GOT3 (cell line): ENCODE measurements at places on chromosomes 16 and 17.
A peak's percentile ranks its signal among the peaks of the same experiment; 100 is the strongest.

DNA sequence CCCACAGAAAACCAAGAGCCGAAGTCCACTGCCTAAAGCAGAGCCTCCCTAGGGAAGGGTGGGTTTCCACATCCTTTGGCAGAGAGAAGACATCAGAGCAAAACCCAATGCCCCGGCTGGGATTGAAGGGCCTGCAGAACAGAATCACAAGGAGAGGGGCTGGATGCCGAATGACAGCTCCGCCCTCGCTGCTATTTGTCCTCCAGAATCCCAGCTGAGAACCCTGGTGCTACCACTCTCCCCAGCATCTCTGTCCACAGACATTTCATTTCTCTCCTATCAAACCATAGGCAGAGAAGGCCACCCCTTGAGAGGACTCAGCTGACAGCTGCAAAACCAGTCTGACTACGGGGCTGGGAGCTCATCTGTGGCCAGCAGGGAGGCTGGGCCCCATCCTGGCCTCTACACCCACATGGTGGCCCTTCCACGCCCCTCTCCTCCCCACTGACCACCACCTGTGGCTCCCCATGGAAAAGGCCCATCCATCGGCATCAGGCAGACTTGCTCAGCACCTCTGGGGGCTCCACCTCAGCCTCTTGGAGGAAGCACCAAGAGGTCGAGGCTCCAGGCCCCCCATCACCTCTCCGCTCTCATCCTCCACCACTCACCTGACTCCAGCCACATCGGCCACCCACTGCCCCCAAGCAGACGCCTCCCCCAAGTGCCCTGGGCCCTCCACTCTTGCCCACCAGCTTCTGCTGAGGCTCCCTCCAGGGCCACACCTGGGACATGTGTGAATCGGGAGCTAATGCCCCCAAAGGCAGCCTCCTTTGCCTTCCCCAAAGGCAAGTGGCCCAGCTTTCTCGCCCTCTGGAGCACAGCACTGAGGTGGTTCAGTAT lies 288.5 kb downstream of the C16orf95 start:
- no peak for DNase-seq

- DNase-seq = no peak
Measured at GRCh38 chr17:72691017-72691416, 401.5 kb downstream of the SLC39A11 start.

DNA sequence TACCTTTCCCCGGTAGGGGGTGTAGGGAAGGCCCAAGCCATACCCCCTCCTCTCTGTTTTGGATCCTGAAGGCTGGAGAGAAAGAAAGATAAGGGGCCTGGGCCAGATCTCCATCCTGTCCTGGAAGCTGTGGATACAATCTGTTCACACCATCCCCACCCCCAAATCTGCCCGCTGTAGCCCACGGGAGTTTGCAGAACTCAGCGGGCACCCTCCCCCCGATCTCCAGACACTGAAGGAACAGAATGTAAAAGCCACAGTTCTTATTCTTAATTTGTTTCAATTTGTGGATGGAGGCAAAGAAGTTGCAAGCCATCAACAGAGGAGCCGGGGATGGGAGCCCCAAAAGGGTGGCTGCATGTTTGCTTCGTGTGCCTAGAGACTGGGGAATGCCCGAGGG lies 27.2 kb downstream of the GJD3 start:
- no peak for DNase-seq

DNA sequence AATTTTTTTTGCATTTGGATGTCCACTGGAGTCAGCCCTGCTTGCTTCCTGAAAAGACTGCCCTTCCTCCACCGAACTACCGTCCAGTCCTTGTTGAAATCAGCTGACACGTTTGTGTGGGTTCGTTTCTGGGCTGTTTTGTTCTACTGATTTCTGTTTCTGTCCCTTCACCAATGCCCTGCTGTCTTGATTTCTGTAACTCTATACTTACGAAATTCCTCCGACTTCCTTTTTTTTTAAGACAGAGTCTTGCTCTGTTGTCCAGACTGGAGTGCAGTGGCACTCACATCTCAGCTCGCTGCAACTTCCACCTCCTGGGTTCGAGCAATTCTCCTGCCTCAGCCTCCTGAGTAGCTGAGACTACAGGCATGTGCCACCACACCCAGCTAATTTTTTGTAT lies 8.4 kb upstream of the GAA start:
- DNase-seq = no peak

DNA sequence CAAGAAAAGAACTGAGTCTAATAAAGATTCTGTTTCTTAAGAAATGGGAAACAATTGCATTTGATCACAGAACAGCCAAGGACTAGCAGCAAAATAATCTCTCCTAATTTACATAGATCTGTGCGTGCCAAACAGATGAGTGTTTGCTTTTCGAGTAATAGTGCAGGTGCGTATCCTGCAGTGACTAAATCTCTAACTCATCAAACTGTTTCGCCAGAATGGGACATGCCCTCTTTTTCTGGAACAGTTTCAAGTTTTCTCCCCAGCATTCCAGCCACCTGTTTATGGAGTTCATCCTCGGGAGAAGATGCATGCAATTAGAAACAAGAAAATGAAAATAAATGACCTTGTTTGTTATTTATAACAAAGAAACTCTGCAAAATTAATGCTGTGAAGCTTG lies 5.7 kb upstream of the TOX3 start:
- no peak for DNase-seq

DNA sequence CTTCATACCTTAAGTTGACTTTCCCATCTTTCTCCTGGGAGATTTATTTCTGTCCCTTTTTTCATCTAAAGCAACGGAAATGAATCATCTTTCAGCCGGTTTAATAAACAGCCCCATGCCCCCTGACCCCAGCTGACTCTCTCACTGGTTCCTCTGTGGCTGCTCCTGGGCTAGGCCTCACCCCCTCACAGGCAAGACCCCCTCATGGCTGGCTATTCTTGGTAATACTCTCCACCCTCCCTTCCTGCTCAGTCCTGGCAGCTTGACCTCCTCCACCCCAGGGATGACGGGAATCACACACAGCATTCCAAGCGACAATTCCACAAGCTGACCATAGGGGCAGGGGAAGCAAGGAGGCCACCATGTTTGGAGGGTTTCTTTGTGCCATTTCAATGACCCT lies 1.5 kb upstream of the ADAP2 start:
- no peak for DNase-seq

- DNase-seq = no peak
Measured at GRCh38 chr16:21283521-21284289, 5.6 kb upstream of the CRYM start.

GRCh38 chr17:77473615-77474226 lies 333.0 kb downstream of the SEC14L1 start:
- DNase-seq = no peak

- no peak for DNase-seq
Measured at GRCh38 chr17:39996162-39996561, 15.6 kb downstream of the PSMD3 start.

DNA sequence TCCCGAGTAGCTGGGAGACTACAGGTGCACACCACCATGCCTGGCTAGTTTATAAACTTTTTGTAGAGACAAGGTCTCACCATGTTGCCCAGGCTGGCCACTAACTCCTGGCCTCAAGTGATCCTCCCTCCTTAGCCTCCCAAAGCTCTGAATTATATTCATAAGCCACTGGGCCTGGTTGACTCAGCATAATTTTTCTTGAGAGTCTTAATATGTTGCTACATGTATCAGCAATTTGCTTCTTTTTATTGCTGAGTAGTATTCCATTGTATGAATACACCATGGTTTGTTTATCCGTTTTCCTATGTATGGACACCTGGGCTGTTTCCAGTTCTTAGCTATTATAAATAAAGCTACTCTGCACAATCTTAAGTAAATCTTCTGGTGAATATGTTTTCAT lies 42.4 kb upstream of the NSRP1 start:
- DNase-seq = no peak

DNA sequence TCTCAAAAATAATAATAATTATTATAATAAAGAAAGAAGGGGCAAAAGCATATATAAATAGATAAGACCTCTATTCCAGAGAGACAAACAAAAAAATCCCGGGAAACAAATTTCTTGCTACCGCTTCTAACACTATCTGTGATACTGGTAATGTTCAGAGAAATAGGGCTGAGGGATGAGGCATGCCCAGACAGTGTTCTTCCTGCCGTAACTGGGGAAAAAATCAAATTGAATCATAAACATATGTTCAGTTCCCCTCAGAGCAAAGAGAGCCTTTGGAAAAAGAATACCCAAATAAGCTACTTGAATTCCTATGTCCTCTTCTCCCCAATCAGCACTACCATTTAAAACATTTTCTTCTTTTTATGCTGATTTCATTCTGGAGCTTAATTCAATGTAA lies 688.0 kb downstream of the KCNJ2 start:
- no peak for DNase-seq

DNA sequence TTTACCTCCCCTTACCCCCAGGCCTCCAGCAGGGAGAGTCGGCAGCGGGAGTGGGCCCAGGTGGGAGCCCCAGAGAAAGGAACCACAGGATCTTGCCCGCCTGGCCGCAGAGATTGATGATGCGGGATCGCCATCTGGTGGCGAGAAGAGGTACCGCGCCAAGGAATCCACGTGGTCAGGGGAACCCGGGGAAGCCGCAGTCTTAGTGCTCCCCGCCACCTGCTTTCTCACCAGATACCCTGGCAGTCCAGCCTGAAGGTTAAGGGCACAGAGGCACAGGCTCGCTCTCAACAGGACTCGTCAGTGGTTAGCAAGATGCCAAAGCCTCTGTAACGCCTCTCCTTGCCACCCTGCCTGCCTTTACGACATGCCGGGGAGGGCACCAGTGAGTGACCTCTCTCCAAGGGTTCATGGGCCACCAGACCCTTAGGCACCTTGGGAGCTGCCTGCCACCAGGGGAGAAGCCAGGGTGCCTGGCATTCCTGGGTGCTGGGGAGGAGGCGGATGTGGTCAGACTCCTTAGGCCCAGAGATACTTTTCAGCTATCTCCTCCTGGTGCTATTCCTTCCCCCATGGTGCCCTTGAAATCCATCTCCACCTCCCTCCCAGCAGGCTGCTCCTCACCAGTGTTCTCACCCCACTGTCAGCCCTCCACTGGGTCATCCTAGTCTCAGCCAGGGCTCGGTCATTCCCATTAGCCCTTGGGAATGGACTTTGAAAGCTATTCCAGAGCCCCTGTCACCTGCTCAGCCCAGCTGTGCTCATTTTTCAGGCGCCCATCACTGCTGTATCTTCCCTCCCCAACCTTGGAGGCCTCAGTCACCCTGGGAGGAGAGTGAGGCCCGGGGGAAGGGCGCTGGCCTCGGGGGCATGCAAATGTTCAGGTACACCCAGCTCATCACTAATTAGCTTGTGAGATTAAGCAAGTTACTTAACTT lies 5.5 kb upstream of the RHBDF2 start:
- DNase-seq = peak; percentile 51

DNA sequence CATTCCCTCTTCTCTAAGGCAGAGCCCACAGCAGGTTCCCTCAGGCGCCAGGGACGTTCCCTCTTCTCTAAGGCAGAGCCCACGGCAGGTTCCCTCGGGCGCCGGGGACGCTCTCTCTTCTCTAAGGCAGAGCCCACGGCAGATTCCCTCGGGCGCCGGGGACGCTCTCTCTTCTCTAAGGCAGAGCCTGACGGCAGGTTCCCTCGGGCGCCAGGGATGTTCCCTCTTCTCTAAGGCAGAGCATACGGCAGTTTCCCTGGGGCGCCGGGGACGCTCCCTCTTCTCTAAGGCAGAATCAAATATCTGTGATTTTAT lies 24.3 kb downstream of the ACSF3 start:
- DNase-seq = no peak

DNA sequence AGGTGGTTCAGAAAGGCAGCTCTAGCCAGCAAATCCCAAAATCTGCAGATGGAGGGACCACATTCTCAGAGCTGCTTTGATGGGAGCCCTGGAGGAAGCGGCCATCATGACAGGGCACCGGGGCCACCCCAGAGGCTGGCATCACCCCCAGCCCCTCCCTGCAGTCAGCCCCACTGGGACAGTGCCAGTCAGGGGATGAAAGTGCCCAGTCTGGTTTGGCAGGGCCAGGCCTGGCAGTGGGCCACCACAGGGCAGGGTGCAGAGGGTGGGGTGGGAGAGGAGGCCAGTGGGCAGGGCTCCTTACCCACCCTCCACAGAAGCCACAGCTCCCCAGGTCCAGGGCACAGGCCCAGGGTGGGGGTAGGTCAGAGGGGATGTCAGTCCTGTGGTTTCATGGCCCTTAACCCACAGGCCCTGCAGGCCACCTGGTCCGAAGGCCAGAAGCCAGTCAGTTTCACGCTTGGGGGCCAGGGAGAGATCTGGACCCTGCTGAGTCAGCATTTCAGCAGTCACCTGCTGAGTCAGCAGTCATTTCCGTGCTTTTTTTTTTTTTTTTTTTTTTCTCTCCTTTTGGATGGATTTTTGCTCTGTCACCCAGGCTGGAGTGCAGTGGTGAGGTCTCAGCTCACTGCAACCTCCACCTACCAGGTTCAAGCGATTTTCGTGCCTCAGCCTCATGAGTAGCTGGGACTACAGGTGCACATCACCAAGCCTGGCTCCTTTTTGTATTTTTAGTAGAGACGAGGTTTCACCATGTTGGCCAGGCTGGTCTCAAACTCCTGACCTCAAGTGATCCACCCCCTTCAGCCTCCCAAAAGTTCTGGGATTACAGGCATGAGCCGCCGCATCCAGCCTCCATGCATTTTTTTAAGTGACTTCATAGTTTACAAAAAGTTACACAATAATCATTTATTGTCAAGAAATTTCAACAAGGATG lies 10.4 kb downstream of the SLC25A10 start:
- no peak for DNase-seq

- no peak for DNase-seq
Measured at GRCh38 chr16:24988129-24988518, 27.0 kb downstream of the ARHGAP17 start.

DNA sequence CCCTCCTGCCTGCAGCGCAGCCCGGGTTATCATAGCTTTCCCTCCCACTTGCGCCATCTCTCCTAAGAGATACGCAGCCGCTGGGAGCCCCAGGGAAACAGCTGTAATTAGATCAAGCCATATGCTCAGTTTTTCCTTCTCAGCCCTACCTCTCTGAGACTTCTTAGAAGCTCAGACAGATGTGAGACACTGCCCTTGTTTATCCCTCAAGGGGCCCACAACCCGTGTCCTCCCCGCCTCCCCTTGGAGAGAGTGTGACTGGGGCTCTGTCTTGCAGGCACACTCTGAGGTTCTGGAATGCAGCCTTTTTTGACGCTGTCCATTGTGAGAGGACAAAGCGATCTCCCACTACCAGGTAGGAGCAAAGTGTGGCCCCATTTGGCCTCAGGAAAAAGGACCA lies 31.2 kb downstream of the CIBAR2 start:
- DNase-seq = no peak
